ENCODE measurements at places on chromosomes 11 and 22.

DNA sequence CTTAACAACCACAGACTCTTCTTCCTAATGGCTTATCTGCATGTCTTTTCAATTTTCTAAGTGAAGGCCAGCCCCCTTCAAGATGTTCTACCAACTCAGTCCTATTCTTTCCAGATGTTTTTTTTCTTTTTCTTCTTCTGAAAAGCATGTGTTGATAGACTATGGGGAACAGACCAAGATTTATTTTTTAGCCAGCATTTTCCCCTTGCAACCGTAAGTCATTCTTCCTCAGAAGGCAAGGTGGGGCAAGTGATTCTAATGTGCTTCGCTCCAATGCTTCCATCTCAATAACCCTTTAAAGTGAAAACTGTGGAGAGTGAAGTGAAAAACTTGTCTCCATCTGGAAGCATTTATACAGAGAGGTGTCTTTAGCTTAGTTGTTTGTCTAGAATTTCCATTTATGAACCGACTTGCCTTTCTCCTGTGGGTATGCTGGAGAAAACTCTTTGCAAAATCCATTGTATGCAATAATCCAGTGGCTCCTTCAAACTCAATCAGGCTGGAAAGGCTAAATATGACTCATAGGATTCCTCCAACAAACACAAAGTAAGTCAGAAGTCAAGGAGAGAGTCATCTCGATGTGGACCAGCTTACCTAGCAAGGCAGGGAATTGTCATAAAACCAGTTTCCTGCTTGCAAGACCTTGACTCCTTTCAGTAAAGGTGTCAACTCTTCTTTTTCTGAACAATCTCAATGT lies 83.7 kb downstream of the MAML2 start:
- no peak for DNase-seq

DNA sequence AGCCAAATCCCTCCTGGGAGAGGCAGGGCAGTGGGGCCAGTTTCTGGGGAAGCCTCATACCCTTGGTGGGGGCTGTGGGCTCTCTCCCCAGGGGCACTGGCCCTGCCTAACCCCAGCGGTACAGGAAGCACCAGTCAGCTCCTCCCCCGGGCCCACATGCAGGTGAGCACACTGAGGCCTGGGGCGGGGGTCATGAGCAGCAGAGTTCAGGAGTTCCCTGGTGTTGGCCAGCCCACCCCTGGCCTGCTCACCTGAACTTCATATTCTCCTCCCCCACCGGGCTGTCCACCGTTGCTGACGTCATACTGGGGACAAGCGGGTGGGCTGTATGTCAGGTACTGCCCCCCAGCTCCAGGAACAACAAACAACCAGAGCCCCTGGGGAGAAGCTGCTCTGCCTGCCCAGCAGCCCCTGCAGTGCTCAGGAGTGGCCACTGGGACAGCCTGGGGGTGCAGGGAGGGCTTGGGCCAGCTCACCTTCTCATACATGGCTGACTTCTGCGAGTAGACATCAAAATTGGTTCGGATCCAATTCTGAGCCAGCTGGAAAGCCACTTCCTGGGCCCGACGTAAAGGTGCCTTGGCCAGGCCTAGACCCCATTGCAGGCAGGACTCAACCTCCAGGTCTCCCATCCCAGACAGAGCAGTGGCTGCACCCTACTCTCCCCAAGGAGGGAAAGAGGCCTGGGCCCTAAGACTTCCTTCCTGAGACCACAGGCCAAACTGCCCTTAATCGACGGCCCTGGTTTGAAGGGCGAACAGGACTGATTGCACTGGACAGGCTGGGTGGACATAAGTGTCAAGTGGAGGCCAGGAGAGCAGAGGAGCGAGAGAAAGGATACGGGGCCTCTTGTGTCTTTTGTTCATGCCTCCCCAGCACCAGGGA lies 20.8 kb downstream of the TREH start:
- DNase-seq, result no peak

DNA sequence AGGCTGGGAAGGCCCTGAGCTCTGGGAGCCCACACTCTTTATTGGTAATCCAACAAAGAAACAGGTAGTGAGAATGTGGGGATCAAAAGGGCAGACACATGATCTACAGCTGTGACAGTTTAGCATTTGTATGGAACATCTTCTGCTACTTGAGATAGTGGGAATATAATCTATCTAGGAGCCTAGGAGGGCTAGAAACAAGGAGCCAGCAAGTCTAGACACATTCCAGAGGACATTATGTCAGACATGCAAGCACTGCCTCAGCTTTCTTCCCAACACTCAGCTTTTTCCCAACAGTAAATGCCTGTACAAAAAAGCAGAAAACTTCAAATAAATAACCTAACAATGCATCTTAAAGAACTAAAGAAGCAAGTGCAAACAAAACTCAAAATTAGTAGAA lies 1150.6 kb upstream of the RAG2 start:
- no peak for DNase-seq

DNA sequence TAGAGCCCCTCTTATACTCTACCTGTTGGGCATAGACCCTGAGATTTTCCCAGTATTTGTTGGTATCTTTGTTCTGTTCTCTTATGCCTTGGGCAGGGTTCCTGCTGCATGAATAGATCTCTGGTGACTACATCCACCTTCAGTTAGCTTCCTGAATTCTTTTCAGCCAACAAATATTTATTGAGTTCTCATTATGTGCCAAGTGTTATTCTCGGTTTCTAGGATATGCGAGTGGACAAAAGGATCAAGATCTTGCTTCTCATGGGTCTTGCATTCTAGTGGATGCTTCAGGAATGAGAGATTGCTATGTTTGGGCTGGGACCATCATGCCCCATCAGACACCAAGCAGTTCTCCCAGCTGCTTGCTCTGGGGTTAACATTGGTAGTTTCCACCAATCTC lies 340.0 kb downstream of the METTL15 start:
- DNase-seq, result no peak

DNA sequence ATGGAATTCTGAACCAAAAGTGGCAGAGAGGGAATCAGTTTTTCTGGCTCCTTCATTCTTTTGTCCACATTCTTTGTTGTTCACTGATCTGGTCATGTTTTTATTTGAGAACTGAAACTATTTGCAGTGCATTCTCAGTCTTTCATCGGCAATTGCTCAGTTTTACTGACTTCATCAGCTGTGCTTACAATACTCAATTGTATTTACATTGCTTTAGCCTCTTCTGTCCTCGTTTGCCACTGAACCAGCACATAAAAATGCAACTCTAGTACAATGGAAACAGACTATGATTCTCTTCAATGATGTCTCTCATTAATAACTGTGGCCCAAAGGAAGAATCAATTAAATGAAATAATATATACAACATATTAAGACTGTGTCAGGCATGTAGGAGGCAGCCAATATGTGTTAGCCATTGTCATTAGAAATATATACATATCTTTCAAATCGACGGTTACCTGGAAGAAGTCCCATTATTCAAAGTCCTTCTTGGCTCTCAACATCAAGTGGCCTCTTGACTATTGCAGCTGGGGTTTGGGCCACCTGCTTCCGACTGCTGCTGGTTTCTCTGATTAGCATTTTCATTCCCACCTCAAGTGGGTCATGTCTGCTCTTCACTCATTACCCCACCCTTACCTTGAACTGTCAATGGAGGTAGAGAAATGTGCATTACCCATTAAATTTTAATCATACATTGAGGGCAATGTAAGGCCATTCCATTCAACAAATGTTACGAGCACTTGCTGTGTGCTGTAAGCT lies 600.1 kb downstream of the INSC start:
- no peak for DNase-seq

DNA sequence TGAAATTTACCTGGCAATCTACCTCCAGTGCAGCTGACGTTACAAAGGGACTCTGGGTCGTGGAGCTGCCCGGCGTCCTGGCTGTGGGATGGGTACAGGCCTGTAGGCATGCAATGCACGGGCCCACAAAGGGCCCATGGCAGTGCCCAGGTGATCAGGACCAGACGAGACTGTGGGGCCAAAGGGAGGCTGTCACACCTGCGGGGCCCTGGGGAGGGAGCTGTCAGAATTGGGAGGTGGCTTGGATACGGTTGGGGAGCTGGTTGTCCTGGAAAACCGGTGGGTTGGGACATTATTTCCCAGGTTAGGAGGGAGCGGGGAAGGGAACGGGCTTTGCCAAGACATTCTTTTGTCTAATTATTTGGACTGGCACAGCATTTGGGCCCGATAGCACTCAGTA lies 958.5 kb downstream of the BRD1 start:
- no peak for DNase-seq

Data from RKO (cell line).